Brain microvascular endothelial cell (primary cell): ENCODE measurements at places on chromosomes 11 and 22.
A peak's percentile ranks its signal among the peaks of the same experiment; 100 is the strongest.

GRCh38 chr11:96708219-96708878 is 318.5 kb downstream of the JRKL start:
- DNase-seq, result no peak

DNA sequence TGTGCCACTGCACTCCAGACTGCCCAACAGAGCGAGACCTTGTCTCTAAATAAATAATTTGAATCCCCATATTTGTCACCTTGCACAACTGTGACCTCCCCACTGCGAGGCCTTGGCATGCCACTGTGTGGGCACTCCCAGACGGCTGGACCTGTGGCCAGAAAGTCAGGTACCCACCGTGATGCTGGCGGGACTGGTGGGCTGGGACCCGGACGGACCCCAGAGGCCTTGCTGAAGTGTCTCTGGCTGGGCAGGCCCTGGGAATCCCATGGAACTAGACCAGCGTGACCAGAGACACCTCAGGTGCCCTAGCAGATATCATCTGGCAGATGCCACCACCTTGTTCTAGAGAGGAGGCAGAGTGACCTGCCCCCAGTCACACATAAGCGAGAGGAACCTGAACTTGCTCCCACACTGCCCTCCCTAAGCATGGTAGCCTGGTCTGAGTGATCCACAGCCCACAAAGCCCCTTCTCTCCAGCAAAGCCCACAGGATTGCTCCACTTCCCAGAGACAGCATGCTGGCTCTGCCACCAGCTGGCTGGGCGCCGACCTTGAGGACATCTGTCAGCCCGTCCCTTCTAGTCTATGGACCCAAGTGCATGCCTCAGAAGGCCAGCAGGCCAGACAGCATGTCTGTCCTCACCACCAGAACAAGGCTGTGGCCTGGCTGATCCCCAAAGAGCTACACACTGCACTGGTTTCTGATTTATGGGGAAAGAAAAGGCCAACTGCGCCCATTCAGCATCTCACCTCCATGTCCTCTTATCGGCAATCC is 9.5 kb downstream of the MACROD1 start:
- no peak for DNase-seq

GRCh38 chr11:81870066-81870412 is 863.6 kb downstream of the FAM181B start:
- DNase-seq, result no peak

- DNase-seq, result no peak
These were observed 27.2 kb upstream of the MYO18B start for GRCh38 chr22:25714739-25715138.

GRCh38 chr11:36994208-36994607 is 396.2 kb upstream of the RAG2 start:
- DNase-seq, result no peak

DNA sequence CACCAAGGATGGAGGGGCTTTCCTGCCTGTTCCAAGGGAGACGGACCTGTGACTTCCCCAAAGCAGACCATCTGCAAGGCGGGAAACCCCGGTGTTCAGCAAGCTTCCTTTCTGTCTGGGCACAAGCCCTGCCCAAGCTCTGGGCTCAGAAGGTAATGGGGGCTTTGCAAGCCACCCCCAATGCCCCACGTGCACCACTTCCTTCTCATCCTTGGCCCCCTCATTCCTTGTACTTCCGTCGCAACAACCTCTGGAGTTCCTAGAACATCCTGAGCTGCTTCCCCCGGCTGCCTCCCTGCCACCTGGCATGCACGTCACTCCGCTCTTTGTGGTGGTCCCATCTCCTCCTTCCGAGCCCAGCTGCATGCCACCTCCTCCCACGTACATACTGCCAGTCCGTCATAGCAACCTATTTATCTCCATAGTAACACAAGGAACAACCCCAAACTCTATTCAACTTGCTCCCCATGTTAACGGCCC is 3.9 kb downstream of the MYEOV start:
- DNase-seq, result peak; percentile 41

DNA sequence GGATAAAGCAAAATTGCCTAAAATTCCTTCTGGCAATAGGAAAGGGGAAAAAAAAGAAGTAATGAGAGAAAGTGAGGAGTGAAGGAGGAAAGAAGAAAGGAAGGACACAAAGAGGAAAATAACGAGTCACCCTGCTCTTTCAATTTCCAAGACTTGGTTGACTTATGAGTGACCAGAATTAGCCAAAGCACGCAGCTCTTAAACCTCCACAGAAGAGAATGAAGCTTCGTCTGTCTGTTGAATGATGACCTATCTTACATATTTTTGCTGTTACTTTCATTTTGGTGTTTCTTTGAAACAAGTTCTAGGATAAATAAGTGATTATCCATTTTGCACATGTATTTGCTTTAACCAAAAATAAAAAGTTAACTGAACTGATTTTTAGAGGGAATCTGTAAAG is 728 bp downstream of the MMP27 start:
- DNase-seq, result no peak

DNA sequence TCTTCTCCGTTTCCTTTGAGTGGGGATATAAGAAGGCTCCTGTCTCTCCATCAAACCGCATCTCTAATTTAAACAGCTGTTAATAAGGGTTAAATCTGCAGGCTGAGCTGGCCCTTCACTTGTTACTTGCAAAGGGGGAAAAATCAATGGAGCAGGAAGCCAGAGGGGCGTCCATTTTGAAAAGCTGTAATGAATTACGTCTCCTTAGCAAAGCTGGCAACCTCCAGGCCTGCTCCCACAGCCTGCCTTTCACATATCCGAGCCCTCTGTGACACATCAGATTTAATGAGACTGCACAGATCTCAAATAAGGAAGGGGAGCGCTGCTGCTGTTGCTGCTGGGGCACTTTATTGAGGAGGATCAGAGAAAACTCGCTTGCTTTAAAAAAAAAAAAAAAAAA is 320.8 kb downstream of the BLID start:
- no peak for DNase-seq

- peak; percentile 99 for DNase-seq
These were observed 4.2 kb upstream of the C11orf86 start for GRCh38 chr11:66970807-66971442.

GRCh38 chr11:24731554-24731953 is 234.7 kb downstream of the LUZP2 start:
- no peak for DNase-seq

- no peak for DNase-seq
These were observed 11.5 kb downstream of the POLD3 start for GRCh38 chr11:74603845-74604244.

DNA sequence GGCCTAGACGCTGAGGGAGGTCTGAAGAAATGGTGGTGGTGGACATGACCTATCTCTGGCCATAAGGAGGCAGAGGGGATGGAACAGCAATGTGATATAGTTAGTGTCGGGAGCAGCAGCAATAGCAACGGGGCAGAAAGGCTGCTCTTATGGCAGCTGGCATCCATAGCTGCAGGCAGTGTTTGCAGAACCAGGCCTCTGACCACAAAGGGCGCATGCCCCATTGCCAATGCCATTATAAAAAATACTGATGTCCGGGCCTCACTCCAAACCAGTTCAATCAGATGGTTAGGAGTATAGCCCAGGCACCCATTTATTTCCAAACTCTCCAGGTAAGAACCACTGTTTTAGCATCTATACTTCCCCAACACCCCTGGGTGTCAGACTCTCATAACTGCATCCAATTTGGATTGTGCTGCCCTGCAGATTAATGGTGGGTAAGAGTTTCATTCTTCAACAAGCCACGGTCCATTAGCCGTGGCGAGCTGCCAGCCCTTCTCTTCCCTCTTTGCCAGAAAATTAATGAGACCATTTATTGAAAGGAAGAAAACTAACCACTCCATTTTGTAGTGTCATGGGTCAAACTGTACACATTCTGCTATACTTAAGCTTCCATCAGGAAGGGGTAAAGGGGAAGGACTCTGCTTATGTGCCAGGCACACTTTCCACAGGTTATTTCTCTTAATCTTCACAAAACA is 72.8 kb upstream of the SPON1 start:
- no peak for DNase-seq
